ENCODE measurements at places on chromosomes 3 and 15.

- no peak for DNase-seq
Measured at GRCh38 chr3:189460511-189460910, 170.7 kb upstream of the TP63 start.

DNA sequence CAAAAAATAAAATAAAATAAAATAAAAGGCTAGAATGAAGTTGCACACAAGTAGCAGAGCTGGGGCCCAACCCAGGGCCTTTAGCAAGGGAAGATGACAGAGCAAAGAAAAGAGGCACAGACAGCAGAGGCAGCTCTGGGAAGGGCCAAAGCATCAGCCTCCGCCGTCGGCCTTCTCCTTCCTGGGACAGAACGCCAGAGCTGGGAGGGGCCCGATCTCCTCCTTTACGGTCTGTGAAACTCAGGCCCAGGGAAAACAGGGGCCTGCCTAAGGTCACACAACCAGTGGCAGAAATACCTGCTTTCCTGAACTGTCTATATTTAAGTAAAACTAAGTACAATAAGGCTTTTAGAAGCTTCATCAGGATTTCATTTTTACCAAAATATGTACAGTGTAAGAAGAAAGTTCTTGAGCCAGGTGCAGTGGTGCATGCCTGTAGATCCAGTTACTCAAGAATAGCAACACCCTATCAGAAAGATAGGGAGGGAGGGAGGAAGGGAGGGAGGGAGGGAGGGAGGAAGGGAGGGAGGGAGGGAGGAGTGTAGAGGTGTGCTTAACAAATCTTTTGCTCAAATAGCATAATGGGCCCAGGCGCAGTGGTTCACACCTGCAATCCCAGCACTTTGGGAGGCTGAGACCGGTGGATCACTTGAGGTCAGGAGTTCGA lies 43.0 kb upstream of the MUC4 start:
- no peak for DNase-seq

DNA sequence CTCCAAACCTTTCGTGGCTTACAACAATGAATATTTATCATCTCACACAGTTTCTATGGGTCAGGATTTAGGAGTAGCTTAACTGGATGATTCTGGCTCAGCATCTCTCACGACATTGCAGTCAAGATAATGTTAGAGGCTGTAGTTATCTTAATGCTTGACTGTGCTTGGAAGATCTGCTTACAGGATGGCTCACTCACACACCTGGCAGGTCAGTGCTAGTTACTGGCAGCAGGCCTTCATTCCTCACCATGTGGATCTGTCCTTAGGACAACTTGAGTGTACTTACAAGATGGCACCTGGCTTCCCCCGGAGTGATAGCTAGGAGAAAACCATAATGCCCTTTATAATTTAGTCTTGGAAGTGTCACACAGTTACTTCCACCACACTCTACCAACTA lies 32.8 kb upstream of the OXTR start:
- DNase-seq = no peak

DNA sequence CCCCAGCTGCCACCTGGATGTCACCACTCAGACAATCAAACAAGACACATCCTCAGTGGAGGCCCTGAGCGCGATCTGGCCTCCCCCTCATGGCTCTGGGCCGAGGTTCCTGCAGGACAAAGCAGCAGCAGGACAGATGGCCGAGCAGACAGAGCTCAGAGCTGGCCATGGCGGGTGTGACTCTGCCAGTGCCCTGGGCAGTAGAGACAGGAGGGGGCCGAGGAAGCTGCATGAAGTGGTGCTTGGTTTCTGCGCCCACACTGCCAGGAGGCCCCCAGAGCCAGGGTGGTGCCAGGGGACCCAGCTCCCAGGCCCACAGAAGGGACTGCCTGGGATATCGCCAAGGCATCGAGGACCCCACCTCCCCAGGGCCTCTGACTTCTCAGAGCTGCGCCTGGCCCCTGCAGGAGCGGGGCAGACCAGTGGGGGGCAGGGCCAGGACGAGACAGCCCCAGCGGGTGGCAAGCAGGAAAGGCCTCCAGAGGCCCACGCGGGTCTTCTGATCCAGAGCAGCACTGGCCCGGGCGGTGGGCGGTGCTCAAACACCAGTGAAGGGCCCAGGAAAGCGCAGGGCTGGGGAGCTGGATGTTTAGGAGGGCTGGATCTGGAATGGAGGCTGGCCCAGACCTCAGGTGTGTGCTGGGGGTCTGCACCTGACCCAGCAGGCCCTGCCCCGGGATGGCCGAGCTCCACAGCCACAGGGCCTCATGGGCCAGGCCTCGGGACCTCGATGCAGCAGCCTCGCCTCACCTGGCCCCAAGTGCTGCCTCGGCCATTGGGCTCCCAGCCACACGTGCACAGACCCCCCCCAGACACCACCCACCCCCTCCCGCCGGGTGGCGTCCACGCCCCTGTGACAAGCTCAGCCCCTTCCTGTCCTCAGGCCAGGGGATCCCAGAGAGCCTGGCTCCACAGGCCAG lies 76.0 kb downstream of the GOLGA8G start:
- no peak for DNase-seq

DNA sequence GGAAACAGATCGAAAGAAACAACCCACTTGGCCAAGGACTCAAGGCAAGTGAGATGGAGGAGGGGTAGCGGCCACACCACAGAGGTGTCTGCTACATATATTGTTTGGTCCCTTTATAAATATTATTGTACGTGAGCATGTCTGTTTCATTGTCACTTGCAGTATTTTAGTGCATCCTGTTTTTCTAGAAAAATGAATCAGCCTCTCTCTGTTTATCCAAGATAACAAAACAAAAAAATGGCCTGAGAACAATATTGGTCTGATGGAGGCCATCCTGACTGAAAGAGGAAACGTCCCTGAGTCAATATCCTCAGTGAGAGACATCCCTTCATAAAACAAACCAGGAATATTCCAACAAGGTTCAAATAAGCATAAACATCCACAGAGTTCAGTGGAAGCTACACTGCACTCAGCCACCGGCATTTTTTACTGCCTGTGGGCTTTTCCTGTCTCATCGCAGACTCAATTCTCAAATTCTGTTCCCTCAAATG lies 42.0 kb downstream of the WWTR1 start:
- DNase-seq = no peak

GRCh38 chr3:71088019-71088708 lies 495.4 kb downstream of the FOXP1 start:
- no peak for DNase-seq

GRCh38 chr3:105733356-105733755 lies 135.5 kb downstream of the CBLB start:
- no peak for DNase-seq

GRCh38 chr15:100105101-100105500 lies 236.7 kb downstream of the ADAMTS17 start:
- no peak for DNase-seq

- no peak for DNase-seq
Measured at GRCh38 chr15:85545752-85546151, 165.3 kb downstream of the AKAP13 start.

DNA sequence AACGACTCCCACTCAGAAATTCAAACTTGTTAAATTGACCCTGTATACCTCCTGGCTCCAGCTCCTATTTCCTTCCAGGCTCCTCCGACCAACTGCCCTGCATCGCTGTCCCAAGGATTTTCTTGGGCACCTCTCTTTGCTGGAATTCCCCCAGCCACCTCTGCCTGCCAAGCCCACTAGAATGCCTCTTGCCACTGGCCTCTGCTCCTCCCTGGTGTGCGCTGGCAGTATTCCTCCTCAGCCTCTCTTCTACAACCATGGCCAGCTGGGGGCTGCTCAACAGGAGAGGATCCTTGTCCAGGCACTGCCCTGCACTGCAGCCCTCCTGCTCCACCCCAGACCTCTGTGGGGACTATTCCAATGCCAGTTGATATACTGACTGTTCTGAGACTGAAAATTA lies 7.4 kb downstream of the WNT7A start:
- DNase-seq = no peak

Data from HEK293T (cell line).